ENCODE measurements at places on chromosomes 5 and 9.
A peak's percentile ranks its signal among the peaks of the same experiment; 100 is the strongest.

DNA sequence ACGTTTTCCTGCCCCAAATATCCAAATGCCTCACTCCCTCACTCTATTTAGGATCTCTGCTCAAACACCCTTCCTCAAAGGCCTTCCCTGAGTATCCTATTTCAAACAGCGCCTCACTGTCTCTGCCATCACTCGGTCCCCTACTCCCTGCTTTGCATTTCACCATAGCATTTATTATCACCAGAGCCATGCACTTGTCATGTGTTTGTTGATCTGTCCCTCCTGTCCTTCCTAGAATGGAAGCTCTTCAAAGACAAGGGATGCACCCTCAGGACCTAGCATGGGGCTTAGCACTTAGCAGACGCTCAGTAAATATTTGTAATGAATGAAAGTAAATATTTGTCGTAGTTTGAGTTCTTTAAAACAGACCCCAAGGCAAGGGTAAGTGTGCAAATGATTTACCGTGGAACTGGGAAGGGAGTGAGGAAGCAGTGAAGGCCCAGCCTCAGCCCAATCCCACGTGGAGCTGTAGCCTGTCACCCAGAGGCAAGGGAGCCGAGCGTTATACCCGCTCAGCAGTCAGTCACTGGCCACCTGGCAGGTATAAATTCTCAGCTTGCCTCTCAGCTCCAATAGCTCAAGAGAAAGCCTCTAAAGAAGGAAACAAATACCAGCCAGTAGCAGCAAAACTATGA, 97.7 kb upstream of the KIF2A start:
- no peak for DNase-seq

- no peak for DNase-seq
Measured at GRCh38 chr5:151451626-151452520, 4.5 kb downstream of the SLC36A1 start.

DNA sequence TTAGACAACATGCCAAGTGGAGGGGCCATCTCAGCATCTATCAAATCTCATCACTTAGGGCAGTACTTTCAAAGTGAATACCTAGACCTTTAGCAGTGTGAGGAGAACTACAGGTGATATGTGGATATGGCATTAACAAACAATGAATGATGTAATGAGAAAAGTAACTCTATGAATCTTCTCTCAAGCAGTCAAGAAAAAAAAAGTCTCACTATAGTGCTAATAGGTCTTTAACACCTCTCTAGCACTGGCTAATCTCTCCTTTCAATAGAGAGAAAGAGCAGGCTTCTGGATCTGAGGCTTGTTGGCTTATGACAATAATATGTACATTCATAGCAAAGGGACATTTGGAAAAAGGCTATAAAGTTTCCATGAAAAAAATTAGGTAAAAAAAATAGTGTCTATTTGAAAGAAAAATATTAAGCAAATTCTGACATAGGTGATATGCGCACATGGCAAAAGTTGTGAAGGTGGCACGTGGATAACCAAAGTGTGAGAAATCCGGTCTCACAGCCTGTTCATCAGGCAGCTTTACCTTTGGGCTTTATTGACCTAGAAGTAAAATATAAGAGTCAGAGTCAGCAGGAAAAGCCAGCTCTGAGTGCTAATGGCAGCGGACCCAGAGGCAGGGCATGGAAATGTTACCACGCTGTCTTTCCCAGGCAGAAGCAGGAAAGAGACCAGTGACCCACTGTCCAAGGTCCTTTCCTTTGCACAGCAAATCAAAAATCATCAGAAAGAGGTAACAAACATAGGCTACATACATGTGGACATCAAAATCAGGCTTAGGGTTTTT, 203.4 kb downstream of the EFNA5 start:
- DNase-seq: peak; percentile 67

DNA sequence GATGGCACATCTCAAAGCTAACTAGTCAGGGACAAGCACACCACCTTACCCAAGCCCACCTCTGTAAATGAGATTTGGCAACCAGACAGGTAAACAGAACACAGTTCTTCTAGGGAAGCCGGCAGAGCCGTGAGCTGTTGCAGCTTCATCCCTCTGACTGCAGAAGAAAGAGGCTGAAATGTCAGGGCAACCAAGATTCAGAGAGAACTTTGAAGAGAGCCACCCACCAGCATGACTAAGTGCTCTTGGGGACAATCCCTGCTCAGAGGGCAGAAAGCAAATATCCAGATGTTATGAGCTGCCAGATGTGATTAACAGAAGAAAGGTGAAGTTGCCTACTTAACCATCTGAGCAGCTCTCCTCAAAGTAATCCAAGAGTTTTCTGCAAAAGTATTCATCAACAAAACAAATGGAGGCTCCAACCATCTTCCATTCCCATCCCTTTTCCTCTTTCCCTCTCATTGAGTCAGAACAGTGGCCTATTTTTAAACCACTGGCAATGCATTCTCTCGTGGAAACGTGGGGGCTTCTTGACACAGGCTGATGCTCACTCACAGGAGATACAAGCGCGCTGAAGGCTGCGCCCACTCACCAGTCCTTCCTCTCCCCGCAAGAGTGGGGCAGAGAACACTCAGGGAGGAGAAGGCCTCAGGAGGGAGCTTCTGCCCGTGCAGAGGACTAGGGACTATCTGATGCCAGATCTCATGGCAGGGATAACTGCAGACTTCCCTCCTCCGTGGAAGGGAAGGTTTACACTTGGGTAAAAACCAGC, 57.1 kb downstream of the SLIT3 start:
- DNase-seq: no peak

All from immature natural killer cell (primary cell).